Hematopoietic multipotent progenitor cell treated with erythropoietin and hydrocortisone succinate and interleukin-3 and kit ligand, for 6 days (in vitro differentiated cells): ENCODE measurements at places on chromosomes 11 and 22.

DNA sequence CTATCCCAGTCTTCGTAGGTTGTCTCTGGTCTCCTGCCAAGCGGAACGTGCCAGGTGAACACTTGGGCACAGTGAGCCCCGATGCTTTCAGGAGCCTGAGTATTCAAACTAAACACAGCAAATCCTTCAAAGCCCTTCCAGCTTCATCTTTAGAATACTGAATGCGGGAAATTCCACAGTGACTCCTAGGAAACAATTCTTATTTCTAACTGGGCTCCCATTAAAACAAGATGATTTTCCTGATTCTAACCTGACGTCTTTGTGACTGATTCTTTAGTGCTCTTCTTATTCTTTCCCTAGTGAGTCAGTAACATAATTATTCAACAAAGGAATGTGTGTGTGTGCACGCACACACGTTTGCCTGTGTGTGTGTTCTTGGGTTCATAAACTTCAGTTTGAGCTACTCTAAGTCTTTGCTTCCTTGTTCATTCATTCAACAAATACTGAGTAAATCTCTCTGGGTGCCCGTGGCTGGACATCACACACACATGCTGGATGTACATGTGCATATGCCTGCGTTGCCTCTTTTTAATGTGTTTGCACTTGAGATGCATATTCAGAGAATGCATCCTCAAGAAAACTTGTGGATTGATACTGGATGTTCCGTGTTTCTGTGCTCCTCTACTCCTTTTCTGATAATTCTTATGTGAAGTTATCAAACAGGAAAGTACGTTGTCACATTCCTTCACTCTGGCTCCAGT is 134.5 kb downstream of the WNT7B start:
- DNase-seq: no peak

- no peak for DNase-seq
These were observed 7.6 kb downstream of the BRSK2 start for GRCh38 chr11:1397146-1397861.

DNA sequence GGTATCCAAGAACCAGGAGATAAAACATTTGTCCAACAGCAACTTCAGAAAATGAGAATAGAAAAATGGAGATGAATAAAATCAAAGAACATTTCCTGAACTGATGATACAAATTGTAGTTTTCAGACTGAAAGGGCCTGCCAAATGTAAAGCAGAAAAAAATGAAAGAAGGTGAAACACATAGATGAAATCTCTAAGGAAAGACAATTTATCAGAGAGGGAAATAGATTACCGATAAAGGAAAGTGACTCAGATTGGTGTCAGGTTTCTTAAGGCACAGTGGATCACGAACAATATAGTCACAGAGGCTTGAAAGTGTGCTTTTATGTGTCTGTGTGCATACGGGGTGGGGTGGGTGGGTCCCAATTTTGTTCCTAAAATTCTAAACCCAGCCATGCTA is 4.1 kb upstream of the STT3A start:
- DNase-seq: no peak

GRCh38 chr22:26170112-26170492 is 840 bp downstream of the SEZ6L start:
- DNase-seq: no peak

GRCh38 chr11:15547685-15548084 is 433.0 kb downstream of the INSC start:
- DNase-seq: no peak

GRCh38 chr22:23496445-23496833 is 83.7 kb downstream of the IGLL1 start:
- DNase-seq: no peak

GRCh38 chr11:93849751-93850593 is 446 bp downstream of the VSTM5 start:
- DNase-seq: peak; percentile 69

GRCh38 chr11:43935424-43935979 is 6.9 kb upstream of the C11orf96 start:
- no peak for DNase-seq

GRCh38 chr11:64339754-64340408 is at the start of gene CCDC88B:
Gene CCDC88B (plus strand): TSS chr11:64340204. CDS start chr11:64340267, 63 bp downstream.
- DNase-seq: peak; percentile 66

- DNase-seq: peak; percentile 85
These were observed 2.3 kb downstream of the C1QTNF5 start for GRCh38 chr11:119338318-119338890.

DNA sequence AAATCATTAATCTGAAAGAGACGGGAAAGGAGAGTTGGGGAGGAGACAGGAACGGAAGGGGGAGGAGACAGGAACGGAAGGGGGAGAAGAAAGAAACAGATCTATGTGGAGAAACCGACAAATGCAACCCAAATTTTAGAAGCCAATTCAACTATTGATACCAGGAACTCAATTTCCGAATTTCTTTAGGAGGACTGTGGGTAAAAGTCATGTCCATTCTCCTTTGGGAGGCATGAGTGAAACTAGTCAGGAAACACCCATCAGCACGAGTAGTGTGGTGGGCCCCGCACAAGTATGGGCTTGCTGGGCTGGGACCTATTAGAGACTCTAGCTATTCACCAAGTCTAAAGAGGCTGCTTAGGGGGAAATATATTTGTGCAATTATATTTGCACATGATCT is 18.1 kb downstream of the ANO3 start:
- no peak for DNase-seq

- no peak for DNase-seq
These were observed 18.1 kb downstream of the MCM5 start for GRCh38 chr22:35418088-35418487.

GRCh38 chr11:83695046-83695445 is 408.9 kb upstream of the CCDC90B start:
- no peak for DNase-seq

DNA sequence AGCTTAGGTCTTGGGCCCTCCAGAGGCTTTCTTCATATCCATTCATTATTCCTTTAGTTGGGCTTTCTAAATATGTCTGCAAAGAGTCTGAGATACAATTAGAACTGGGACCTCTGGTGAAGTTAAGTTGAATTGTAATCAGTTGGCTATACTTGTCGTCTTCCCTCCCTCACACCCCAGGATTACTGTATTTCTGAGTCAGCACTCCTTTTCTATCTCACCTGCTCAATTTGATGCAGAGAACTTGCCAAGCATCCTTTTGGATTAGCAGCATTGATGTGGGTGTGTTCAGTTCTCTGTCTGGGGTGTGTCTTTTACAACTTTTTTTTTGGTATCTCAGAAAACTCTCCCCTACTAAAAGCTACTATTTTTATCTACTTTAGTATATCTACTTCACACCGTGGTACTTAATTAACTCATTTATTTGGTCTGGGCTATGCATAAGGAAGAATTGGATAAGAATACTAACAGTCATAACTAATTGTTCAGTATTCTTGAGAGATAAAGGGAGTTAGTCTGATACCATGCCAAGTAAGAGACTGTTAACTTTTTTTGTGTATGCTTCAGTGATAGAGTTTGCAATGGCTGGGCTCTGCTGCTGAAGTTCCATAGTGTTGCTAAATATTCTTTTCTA is 15.1 kb downstream of the CTNND1 start:
- DNase-seq: peak; percentile 68

- DNase-seq: peak; percentile 42
These were observed 1.7 kb downstream of the SEZ6L start for GRCh38 chr22:26170795-26171580.

- DNase-seq: no peak
These were observed 42.0 kb upstream of the CXCR5 start for GRCh38 chr11:118841469-118842242.

- peak; percentile 87 for DNase-seq
These were observed 13.0 kb upstream of the CYB5R3 start for GRCh38 chr22:42661985-42662831.

GRCh38 chr11:129155745-129156144 is 36.4 kb downstream of the ARHGAP32 start:
- DNase-seq: no peak

- no peak for DNase-seq
These were observed at the start of gene DGCR6 for GRCh38 chr22:18905540-18906409. Gene DGCR6 (plus strand): TSS chr22:18906320. CDS start chr22:18906375, 55 bp downstream.

DNA sequence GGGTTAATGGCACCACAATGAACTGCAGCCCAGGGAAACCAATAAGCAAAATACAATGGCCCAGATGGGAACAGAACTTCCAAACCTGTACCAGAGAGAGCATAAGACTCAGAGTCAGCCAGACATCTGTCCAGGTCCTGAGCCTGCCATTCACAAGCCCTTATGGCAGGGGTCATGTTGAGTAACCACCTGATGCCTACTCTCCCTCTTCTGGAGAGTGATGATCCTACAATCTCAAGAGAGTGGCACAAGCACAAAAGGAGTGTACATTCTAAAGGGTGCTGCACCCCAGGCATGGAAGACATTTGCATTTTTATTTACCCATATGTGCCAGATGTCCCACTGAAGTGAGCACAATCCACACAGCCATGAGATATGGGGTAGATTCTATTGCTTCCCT is 10.6 kb downstream of the TENM4 start:
- DNase-seq: no peak

DNA sequence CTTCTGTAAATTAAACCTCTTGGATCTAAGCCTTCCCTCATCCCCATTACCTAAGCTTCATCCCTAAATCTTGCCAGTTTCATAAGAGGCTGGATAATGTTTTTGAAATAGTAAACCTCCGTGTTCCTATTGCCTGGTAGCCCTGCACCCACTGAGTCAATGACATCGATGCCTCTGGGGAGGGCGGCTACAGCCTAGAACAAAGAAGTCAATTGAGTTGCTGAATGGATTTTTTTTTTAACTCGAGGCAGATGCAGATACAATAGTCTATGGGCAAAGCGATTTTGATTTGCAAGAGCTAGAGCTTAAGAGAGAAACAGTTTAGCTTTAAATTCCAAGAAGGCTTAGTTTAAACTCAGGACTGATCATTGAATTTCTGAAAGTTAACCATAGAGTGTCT is 121.3 kb downstream of the NECTIN1 start:
- DNase-seq: no peak

DNA sequence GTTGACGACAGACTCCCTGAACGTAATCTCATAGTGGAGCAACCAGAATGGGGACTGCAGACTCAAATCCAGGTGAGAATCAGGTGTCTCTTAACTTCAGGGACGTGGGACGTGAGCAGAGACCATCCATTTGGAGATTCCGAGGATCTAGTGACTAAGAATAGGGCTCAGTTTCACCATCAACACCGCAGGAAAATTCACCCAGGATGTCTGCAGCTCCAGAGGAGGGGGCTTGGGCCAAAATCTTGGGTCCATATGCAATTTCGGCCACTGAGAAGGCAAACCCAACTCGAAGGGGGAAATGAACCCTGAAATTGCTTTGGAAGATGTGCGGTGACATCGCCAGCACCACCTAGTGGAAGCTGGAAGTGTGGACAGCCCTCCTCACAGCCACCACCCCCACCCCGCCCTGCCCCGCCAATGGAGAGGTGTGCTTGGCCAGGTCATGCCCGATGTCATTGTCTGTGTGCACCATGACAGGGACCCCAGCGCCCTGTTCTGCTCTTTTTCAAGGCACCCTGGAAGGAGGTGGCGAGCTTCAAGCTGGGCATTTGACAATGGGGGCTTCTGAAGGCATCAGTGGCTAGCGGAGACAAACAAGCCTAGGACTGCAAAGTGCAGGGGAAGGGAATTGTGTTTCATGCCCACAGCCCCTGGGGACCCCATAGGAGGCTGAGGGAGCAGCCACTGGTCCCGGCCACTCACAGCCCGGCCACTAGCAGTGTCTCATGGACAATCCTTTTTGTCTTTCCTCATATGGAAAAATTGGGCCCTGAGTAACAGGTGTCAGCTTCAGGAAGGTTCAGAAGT is 24.8 kb downstream of the APOL1 start:
- peak; percentile 86 for DNase-seq

DNA sequence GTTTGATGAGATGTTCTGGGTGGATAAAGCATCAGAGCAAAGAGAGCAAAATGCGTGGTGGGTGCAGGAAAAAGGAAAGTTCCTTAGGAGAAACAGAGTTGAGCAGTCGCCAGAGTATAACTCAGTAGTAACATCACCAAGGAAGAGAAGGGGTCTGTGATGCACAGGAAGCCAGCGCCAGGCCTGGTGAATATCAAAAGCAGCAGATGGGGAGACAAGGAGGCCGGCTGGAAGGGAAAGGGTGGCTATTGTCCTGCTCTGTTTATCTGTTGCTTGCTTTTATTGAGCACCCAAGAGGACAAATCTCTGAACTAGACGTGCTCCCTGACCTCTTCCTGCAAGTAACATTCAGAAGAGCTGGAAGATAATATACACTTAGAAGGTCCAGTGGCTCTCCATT is 52.7 kb upstream of the GRAMD1B start:
- no peak for DNase-seq

DNA sequence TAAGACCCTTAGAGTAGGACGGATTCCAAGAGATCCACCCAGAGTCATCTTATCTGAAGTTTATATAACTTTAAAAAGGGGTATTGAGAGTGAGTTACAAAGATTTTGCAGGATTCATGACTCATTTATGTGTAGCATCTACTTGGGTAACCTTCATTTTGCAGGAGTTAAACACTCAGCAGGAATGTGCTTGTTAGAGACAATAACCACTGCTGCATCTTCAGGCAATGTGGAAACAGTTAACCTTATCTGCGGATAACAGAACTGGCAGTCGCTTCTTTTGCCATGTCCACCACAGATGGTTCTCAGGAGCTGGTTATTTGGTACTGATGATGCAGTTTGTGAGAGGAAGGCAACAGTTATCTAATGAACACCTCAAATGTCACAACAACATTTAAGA is 417.9 kb upstream of the DDI1 start:
- no peak for DNase-seq

GRCh38 chr11:108873310-108873709 is 208.4 kb downstream of the DDX10 start:
- no peak for DNase-seq

DNA sequence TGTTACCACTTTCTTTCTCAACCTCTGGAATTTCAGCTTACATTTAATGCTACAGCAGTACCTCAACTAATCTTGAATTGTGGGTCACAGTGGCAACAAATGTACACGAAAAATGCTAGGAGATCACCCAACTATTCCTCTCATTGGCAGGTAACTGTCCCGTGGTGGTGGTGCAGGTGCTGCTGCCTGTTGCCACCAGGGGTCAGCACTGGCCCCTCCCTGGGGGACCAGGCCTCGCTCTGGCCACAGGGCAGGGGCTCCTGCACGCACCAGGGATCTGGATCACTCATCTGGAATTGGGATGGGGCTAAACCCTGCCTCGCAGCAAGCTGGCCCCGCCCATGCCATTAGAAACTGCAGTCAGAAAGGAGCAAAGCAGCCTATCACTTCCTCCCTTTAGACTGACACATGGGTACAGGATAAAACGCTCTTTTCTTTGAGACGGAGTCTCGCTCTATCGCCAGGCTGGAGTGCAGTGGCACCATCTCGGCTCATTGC is 6.9 kb upstream of the POLDIP3 start:
- peak; percentile 77 for DNase-seq

GRCh38 chr11:109362059-109362458 is 59.9 kb upstream of the C11orf87 start:
- DNase-seq: no peak

GRCh38 chr11:44112091-44112821 is 16.8 kb downstream of the EXT2 start:
- DNase-seq: peak; percentile 13

- no peak for DNase-seq
These were observed 104.3 kb upstream of the C11orf87 start for GRCh38 chr11:109317726-109318125.
